Activated naive CD8-positive, alpha-beta T cell treated with anti-CD3 and anti-CD28 coated beads, Interleukin-2, amount 50 U/mL, for 16 hours (primary cell): ENCODE measurements at places on chromosomes 16 and 17.
A peak's percentile ranks its signal among the peaks of the same experiment; 100 is the strongest.

- DNase-seq: no peak
These were observed 31.5 kb downstream of the NEUROD2 start for GRCh38 chr17:39576187-39576586.

DNA sequence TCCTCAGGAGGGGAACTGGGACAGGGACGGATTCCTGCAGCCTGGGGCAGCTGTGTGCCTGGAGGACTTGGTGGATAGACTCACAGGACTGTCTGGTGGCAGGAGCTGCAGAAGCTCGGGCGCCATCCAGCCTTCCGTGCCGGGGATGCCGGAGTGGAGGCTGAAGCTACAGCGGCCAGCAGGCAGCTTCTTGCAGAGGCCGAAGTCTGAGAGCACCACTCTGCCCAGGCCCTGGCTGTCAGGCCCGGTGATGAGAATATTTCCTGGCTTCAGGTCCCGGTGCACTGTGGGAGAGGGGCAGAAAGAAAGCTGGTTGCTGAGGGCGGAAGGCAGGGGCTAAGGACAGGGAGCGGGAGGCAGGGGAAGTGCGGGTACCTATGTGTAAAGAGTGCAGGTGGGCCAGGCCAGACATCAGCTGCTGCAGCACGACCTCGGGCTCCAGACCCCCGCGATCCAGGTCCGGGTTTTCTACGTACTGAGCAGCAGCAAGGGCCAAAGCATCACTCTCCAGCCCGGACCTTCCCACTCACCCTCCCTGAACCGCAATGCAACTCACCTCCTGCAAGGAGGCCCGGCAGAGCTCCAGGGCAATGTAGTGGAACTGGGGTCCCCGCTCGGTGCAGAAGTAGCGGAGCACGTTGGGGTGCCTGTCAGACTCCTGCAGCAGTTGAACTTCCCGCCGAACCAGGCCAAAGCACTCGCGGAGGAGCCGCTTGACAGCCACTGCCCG is 16.1 kb downstream of the PLK1 start:
- DNase-seq: no peak

- DNase-seq: no peak
These were observed 50.1 kb upstream of the JPH3 start for GRCh38 chr16:87552072-87552718.

DNA sequence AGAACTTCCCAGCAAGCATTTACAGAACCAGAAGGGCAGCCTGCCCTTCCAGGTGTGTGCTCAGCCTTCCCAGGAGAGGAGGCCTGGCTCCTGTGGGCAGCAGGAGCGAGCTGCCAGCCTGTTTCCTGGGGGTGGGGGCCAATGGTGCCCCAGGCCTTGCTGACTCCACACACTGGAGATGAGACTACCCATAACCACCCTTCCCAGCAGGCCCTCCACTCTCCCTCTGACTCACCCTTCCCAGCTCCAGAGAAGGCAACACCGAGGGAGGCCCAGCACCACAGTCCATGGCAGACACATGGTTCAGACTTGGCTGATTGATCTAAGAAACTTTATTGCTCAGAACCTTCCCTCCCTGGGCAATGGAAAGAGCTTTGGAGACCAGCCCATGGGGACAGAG is 1.8 kb upstream of the PRSS53 start:
- no peak for DNase-seq

DNA sequence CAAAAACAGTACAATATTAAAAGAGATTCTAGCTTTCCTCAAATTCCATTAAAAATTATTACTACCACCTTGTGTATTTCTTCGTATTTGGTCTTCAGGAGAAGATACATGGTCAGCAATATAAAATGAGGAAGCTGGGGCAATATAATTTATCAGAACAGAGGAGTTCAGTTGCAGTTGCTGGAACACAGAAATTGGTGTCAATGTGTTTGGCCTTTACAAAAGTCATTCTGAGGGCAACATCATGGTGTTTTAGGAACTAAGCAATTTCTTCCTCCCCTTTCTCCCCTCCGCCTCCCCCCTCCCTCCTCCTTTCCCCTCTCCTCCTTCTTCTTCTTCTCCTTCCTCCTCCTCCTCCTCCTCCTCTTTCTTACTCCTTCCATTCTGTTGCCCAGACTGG is 102.1 kb downstream of the YPEL2 start:
- DNase-seq: no peak

GRCh38 chr17:40323391-40324381 is 14.7 kb downstream of the RARA start:
- DNase-seq: peak; percentile 52

DNA sequence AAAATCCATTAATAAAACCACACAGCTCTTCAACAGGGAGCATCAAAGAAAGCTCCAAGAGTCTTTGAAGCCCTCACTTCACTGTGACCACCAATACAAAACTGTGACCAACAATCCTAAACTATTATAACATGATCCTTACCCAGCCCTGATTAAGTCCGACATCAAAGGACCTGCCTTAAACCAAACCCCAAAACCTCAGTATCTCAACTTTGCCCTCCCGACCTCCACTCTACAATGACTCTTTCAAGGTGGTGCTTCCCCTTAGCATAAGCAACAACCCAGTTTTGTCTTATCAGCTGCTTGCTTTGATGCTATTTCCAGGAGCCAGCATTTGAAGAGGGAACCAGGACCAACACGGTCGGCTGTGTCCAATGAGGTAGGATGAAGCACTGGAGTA is 8.5 kb upstream of the PRSS22 start:
- DNase-seq: no peak

- DNase-seq: no peak
These were observed 18.1 kb downstream of the SPNS2 start for GRCh38 chr17:4516735-4517134.

DNA sequence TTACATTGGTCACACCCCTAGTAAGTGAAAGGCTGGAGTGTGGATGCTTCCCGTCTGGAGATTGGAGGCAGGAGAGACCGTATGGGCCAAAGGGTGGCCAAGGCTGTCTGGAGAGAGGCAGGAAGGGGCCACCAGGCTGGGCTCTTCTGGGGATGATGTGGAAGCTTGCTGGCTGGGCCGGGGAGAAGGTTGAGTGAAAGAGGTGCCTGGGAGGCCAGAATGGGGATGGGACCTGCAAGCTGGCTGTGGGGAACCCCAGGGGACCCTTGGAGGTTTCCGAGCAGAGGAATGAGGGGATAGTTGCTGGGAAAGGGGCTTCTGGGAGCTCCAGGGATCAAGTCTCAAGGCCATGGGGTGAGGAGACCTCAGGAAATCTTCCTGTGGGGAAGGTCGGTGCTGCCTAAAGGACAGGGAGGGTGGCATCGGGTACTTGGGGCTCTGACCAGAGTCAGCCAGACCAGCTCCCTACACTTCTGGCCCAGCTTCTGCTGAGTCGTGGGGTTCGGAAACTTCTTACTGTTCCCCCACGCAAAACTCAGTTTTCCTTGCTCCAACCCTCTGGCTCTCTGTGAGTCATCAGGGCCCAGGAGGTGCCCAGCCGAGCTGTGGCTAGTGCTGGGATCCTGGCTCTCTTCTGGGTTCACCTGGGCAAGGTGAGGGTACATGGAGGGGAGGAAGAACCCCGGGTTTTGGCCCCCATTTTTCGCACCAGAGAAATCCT is 3.1 kb downstream of the MRC2 start:
- no peak for DNase-seq

DNA sequence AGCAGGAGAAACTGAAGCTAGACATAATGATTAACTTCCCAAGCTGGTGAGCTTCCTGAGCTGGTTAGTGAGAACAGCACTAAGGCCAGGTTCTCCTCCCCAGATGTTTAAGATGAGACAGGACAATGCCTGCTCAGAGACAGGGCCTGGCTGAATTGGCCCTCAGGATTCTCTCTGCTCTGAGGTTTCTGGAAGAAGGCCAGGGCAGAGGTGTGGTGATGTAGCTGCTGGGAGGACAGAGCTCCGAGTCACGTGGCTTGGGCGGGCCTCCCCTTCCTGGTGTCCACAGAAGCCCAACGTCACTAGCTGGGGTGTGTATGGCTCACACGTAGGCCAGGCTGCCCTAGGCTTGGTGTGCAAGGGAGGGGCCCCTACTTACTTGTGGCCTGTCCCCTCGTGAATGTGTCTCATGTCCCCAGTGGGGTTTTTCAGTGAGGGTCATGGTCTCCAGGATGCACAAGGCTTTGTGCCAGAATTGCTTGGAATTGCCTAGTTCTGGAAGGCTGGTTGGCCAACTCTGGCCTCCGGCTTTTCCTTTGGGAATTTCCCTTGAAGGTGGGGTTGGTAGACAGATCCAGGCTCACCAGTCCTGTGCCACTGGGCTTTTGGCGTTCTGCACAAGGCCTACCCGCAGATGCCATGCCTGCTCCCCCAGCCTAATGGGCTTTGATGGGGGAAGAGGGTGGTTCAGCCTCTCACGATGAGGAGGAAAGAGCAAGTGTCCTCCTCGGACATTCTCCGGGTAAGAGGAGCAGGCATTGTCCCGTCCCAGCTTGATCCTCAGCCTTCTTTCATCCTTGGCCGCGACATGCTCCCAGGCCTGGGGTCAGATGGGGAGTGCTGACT is 3.4 kb downstream of the NOD2 start:
- DNase-seq: no peak

DNA sequence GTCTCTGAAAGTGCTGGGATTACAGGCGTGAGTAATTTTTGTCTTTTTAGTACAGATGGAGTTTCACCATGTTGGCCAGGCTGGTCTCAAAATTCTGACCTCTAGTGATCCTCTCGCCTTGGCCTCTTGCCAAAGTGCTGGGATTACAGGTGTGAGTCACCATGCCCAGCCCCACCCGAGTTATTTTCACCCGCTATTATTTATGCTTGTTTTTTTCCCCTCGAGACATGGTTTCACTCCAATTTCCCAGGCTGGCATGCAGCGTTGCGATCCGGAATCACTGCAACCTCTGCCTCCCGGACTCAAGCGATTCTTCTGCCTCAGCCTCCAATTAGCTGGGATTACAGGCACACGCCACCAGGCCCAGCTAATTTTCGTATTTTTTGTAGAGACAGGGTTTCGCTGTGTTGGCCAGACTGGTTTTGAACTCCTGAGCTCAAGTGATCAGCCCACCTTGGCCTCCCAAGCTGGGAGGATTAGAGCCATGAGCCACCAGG is 9.2 kb downstream of the RPL23 start:
- no peak for DNase-seq

GRCh38 chr16:81253141-81253540 is 14.7 kb downstream of the BCO1 start:
- no peak for DNase-seq

- no peak for DNase-seq
These were observed 33.6 kb downstream of the FTO start for GRCh38 chr16:53737552-53737951.

DNA sequence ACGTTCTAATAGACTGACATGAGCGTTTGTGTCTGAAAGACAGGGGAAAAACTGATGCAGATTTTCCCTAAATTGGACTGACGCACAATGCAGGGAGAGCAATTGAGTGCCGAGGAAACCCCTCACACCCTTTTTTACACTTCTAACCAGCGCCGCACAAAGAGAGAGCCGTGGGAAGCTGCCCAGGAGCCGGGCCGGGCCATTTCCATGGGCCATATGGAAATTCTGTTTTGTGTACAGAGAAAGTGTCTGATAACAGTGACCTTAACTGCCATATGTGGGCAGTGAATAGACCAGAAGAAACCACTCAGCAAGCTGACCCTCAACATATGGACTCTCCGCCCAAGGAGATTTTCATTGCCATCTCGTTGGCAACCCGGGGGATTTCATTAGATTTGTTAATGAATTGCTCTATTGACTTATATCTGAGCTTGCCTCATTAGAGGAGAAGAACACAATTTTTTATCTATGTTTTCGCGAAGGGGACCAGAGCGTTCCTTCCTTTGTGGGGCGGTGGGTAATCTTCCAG is 225.9 kb upstream of the IRX3 start:
- DNase-seq: no peak

GRCh38 chr16:53920988-53921387 is 217.0 kb downstream of the FTO start:
- no peak for DNase-seq

DNA sequence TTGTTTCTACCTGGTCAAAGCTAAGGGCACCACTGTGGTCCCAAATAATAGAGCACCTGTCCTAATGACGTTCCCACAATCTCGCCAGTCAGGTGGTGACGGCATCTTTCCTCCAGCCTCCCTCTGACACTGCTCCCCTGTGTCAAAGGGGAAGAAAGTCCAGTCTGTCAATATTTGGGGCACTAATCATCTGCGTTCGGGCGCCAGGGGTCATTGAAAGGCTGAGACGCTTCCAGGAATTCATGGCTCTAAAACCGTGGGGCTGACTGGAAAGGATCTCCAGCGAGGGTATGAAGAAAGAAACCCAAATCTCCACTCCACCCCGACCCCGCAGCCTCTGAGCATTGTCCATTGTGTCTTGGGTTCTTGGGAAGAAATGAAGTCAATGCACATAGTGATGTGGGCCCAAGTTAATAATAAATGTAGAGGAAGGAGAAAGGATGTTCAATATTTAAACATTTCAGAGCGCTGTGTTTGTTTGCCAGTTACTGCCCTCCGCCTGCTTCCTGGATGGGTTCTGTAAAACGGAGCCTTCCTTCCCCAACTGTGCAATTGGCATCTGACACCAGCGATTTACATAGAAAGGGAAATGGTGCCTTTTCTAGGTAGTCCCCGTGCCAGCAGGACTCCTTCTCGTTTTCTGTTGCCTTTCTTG is 103.2 kb downstream of the SOCS1 start:
- DNase-seq: no peak

DNA sequence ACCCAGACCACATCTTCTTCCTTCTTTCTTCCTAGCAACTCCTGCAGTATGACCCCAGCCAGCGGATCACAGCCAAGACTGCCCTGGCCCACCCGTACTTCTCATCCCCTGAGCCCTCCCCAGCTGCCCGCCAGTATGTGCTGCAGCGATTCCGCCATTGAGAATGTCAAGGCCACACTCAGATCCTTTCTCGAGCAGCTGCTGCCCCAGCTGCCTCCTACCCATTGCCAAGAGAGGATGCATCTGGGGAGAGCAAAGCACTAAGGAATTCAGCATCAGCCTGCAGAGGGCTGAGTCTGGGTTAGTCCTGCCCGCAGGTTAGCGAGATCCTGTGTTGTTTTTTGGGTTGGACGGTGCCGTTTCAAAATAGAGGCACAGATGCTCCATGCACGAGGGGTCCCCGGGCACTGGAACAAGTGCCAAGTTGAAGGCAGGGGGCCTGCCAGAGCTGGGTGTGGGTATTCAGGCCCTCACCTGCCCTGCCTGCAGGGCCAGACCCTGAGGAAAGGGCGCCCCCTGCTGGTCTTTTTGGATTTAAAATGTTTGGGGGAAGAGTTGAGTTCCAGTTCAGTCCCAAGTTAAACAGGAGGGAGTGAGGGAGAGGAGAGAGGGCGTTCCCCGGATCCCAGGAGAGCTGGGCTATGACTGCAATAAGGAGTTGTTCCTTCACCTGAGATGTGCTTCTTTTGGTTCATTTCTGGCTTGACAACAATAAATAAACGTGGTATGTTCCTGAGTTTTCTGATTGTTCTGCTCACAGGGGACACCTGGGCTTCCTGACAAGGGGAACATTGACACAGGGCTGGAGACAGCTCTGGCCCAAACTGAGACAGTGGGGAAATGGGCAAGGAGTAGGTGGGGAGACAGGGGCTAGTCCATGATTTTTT is 4.9 kb downstream of the CDK3 start:
- DNase-seq: peak; percentile 70

GRCh38 chr17:45942284-45942683 is 47.9 kb downstream of the MAPT start:
- no peak for DNase-seq
